ENCODE measurements at places on chromosomes 7 and 10.

DNA sequence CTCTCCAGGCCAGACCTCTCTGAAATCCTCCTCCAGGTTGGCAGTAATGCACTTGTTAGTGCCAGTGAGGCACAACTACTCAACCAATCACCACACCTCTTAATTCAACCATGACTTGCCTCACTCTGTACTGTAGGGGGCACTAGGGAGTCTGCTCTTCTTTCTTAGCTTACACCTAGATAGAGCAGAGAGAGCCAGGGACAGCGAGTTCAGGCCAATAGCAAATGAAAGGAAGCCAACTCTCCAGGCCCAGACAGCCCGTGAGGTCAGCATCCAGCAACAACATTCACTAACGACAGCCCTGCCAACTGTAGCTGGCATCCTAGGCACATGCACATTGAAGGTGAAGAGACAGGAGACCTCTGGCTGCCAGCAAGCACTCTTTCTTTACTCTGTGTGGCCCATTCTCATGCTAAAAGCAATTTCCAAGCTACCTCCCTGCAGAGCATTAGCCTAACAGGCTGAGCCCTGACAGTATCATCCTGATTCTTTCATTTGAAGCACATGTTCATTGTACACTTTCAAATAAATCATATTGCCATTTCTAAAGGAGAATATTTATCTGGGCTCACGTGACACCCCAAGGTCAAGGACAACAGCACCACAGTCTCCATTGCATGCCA, 136.3 kb downstream of the DPY19L1 start:
- no peak for DNase-seq

DNA sequence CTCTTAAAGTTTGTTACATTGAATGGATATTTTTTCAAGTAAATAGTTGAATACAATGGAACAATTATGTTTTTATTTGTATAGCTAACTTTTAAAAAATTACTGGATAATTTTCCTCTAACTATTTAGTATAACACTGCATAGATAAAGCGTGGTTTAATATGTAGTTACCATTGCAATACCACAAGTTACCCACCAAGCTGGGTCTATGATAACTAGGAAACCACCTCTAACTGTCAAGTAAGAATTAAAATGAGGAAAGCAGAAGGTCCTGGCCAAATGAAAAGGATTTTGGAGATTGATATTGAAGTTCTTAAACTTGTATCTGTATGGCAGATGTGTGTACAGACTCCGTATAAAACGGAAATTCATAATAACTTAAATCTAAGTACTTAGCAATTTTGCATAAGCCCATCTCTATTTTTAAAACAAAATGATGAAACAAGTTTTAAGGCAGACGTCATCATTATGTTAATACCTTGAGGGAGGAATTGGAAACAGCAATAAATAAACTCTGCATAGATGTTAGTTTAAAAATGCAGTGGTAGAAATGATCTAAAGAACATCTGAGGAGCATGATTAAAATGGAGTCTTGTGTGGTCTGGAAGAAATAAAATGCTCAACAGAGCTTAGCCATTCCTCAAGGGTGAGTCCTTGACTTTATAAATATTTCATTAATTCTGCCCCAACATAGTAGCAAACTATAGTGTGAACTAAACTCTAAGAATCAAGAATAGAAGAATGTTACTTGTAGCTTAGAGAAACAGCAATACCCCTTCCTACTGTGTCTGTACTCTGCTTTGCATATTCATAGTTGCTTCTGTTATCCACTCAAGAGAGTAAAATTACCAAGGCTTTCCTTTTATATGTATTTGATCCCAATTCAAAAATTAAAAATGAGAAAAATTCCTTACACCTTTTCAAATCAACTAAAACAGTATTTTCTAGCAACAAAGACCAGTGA, 206.4 kb upstream of the FERD3L start:
- no peak for DNase-seq

- DNase-seq: peak; percentile 36
Observed at GRCh38 chr7:140316165-140316661, 82.1 kb downstream of the SLC37A3 start.

DNA sequence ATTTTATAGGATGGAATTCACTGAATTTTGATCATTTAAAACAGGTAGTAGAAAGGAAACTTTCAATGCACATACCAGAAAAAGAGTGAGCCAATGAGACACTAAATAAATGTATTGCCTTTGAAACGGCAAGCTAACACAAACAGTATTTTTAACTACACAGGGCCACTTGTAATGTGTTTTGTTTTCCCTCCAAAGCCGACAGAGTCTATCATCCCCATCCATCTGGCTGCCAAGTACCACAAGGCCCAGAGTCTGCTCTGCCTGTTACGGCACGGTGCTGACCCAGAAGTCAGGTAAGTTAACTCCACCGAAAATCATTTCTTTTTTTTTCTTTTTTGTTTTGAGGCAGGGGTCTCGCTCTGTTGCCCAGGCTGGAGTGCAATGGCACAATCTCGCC, 1.5 kb downstream of the ANKRD61 start:
- no peak for DNase-seq

DNA sequence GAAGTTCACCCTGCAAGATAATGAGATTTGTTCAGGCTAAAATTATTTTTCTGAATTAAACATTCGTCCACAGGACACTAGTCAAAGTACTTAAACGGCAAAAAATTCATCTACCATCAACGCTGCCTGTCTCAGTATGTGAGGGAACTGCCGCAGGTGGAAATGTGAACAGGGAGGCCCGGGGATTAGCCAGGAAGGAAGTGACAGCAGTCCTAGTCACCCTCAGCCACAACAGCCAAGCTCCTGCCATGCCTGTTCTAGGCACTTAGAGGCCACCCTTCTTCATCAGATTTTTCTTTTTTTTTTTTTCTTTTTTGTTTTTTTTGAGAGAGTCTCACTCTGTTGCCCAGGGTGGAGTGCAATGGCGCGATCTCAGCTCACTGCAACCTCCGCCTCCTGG, 9.4 kb downstream of the NUDT5 start:
- DNase-seq: peak; percentile 16

DNA sequence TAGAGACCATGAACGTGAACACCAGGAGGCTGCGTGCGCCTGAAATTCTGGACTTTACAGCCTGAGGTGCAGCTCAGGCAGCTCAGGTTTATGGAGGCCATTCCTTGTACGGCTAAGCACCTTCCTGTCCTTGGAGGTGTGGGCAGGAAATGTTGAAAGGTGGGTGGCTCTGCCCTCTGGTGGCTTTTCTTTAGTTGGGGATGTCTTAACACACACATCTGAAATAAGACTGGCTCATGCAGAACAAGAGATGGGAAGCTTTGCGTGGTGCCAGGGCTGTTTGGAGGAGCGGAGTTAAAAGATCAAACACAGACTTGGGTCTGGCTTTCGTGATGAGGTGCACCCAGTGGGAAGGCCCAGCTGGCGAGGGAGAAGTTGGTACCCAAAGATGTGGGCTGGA, 64.1 kb downstream of the DOCK1 start:
- no peak for DNase-seq

DNA sequence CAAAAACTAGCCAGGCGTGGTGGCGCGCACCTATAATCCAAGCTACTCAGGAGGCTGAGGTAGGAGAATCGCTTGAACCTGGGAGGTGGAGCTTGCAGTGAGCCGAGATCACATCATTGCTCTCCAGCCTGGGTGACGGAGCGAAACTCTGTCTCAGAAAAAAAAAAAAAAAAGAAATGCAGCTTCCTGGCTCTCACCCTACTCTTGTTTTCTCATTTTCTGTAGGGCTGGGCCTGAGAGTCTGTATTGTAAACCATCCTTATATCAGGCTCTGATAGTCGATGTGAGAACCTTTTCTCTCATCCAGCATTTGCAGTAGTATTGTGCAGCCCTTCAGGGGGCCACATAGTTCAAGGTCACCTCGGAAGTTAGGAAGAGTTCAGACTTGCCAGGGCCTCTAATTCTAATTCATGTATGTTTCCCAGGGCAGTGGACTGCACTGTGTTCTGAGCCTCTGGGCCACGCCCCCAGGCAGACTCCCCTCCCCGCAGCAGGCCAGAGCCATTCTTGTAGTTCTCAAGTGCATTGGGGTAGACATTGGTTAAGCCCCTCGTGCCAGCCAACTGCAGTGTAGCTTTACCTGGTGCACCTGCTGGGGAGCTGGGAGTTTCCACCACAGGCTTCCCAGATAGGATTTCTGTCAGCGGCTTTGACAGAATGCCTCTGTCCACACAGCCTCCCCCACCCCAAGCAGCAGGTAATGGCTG, 38.3 kb upstream of the PDCD4 start:
- peak; percentile 40 for DNase-seq

- DNase-seq: no peak
Observed at GRCh38 chr10:29627201-29628132, 7.3 kb downstream of the SVIL start.

- no peak for DNase-seq
Observed at GRCh38 chr10:78579576-78579975, 489.2 kb upstream of the ZMIZ1 start.

- DNase-seq: peak; percentile 53
Observed at GRCh38 chr10:132665946-132666704, 119.8 kb downstream of the NKX6-2 start.

DNA sequence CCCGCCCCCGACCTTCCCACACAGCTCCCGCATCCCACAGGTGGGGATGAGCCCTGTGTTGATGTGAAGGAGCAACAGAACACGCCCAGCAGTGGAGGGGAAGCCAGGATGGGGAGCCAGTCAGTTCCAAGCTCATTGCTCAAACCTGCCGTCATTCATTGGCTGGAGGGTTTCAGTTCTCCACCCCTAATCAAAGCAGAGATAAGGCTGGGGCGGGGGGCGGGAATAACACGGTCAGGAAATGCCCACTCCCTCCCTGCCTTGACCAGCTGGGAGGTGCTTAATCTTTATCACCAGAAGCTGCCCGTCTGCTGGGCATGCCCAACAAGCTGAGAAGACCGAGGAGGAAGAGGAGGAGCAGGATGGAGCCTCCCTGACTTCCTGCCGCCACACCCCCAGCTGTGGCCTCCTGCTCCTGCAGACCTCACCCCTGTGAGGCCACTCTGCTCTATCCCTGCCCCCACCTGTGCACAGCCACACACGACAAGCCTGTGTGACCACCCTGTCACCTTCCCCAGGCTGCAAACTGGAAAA, 265.1 kb downstream of the ZEB1 start:
- DNase-seq: no peak

DNA sequence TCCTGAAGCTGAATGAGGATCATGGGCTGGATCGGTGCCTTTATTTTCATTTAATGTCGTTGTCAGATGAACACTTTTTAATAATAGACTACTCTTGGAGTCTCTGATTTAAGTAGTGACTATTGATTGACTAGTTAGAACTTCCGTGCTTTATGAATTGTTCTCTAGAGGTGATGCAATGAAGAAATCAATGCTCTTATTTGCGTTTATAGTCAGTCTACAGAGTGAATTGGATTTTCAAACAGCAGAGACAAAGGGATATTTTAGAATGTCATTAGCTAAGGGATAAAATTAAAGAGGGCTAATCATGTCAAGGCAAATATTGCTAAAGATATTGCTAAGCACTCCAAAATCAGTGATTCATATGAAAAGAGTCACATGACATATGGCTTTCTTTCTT, 652.0 kb upstream of the NRP1 start:
- DNase-seq: no peak
